ENCODE measurements at places on chromosomes 16 and 17.

- no peak for DNase-seq
Observed at GRCh38 chr16:14618566-14618965, 11.5 kb downstream of the PARN start.

DNA sequence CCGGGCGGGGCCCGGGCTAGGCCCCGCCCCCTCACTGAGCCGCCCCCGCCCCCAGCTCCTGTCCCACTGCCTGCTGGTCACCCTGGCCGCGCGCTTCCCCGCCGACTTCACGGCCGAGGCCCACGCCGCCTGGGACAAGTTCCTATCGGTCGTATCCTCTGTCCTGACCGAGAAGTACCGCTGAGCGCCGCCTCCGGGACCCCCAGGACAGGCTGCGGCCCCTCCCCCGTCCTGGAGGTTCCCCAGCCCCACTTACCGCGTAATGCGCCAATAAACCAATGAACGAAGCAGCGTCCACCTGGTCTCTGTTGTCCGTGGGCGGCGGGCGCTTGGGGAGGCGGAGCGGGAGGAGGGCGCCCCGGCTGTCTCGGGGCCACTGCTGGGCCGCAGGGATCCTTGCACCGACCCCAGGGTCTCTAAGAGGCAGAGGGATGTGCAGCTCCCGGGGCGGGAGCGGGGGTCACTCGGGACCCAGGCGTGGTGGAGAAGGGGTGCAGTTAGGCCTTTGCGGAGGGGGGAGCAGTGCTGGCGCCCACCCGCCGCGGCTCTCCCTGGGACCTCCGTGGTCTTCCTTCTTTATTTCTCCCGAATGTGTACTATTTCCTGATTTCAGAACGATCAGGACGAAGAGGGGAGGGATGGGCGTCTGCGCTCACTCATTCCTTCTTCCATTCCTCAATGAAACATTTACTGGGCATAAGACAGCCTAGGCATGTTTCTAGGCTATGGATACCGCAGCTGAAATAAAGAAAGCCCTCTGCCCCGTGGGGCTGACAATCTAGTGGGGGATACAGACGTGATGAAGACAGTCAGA is 2.0 kb downstream of the HBZ start:
- no peak for DNase-seq

GRCh38 chr17:41907633-41908539 is 10.9 kb downstream of the ACLY start:
- DNase-seq: no peak

- peak; percentile 84 for DNase-seq
Observed at GRCh38 chr16:75433732-75434413, 570 bp upstream of the CFDP1 start.

GRCh38 chr16:66428682-66429251 is 1.7 kb downstream of the BEAN1 start:
- no peak for DNase-seq

DNA sequence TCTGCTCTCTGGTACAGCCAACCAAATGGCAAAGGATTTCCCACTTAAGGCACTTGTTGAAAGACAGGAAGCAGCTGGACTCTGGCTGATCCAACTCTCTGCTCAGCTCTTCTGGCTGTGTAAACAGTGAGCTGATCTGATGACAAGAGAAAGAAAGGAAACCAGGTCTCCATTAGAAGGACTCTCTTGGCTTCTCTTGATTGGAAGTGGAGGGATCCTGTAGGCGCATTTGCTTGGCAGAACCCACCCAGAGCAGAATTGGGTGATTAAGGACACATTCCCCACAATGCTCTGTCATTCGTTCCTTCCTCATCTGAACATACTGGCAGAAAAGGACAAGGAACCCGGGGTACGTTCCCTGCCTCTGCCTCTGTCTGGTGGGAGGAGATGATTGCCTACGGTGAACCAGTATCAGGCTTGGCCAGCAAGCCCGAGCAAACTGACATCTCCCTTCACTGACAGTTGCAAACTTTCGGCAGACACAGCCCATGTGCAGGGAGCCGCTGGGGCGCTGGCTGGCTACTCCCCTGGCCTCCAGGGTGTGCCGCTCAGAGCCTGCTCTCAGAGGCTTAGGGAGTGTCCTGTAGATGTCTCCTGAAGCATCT is 29.1 kb downstream of the LDHD start:
- no peak for DNase-seq

DNA sequence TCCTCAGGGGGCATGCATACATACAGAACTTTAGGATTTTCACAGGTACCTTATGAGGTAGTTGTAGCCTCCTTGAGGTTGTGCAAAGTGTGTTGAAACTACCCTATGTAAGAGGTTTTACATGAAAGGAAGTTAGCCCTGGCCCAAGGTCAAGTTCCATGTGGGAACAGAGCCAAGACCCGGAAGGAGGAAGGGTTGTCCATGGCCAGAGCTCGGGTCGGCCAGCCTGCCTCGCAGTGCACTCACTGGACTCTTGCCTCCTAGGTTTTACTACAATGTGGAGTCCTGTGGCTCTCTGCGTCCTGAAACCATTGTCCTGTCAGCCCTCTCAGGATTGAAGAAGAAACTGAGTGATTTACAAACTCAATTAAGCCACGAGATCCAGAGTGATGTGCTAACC is 8.2 kb downstream of the POLR2C start:
- DNase-seq: no peak

GRCh38 chr17:17001874-17002520 is 30.1 kb upstream of the TNFRSF13B start:
- peak; percentile 28 for DNase-seq

GRCh38 chr17:77506371-77506991 is 365.7 kb downstream of the SEC14L1 start:
- DNase-seq: no peak

Data from smooth muscle cell of the brain vasculature (primary cell).